Dermis blood vessel endothelial cell (primary cell): ENCODE measurements at places on chromosomes 5 and 9. TPM values are rescaled to one million over a fixed set of nuclear protein-coding genes. Genes with fewer than 3 reads are reported as not detected.
A peak's percentile ranks its signal among the peaks of the same experiment; 100 is the strongest.

PCDHA1 gene
- 0.17 TPM in 1 of 2 replicates, not detected in the other for total RNA-seq

FSD1L gene
- total RNA-seq = 3.1 and 4.4 TPM in 2 replicates

VLDLR gene
- 11.1 and 21.1 TPM in 2 replicates for total RNA-seq

DNA sequence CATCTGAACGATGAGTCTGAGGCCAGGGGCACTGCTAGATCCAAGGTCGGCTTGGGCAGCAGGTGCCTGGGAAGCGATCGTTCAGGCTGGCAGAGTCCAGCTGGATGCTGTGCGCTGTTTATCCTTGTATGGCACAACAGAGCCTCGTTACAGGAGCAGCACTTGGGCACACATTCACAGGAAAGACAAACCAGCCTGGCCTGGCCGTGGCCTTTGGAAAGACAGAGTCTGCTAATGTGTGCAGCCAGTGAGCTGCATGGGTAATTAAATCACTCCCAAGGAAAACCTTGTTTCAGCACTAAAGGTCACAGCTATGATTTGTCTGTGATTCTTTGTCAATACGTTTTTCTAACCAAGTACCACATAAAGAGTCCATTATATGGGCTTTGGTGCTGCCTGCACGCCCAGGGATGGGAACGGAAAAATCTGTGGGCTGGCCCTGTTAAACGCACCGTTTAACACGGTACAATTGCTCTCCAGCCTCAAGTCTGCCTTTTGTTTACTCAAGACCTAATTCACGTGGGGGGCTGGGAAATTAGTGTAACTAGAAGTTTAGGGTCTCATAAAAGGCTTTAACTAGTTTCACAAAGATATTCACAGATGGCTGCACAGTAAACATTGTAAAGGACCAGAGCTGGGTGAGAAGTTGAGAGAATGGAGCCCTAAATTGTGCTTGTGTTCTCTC lies 509.3 kb downstream of the KDM4C start:
- no peak for DNase-seq

- DNase-seq = peak; percentile 72
Observed at GRCh38 chr9:87324613-87325194, 173.0 kb upstream of the DAPK1 start.

DNA sequence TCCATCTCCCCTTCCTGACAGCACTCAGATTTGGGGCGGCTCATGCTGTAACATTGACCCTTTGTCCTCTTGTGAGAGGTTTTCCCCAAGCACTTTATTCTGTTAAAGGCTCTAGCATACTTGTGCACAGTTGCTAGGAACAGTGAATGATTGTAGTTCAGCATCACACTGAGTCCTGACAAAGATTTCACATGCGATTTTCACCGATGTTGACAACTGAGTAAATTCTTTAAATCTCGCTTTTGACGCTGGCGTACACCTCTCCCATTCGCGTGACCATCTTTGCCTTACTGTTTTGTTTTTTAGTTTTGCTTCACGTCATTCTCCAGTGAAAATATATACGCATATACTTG lies 780 bp downstream of the CDC37L1 start:
- DNase-seq = peak; percentile 36

GRCh38 chr9:90069085-90069484 lies 464.3 kb downstream of the GADD45G start:
- DNase-seq = no peak

- no peak for DNase-seq
Observed at GRCh38 chr5:139644001-139644456, 4.1 kb upstream of the CXXC5 start.
